SW480 (cell line): ENCODE measurements at places on chromosomes 5 and 9.

DNA sequence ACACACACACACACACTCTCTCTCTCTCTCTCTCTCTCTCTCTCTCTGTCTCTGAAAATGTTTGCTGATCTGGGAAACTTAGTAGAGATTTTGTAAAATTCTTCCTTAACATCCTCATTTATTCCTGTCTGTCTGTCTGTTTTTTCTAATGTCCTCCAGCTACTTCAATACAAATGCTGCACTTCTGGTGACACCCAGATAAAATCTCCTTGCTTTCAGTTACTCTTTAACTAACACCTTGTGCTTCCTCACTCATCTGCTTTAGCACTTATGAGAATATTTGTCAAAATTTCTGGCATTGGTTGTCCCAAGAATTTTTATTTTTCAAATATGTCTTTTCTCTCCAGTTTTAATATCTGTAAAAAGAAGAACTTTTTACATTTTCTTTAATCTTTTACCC, 35.0 kb upstream of the ARRDC3 start:
- DNase-seq, result no peak

DNA sequence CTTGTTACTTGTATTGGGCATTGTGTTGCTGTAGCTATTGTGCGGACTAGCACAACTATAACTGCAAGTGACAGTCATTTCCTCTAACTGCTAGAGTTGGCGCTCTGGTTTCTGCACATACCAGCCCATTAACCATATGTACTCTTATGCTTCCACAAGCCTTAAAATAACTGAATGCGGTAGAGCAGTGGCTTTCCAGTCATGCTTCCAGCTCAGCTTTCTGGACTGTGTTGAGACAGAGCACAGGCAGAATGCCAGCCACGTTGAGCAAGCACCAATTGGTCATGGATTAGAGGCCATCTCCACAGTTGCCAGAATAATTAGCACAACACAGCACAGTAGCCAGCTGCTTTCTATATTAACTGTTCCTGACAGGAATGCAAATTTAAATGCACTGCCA, 12.2 kb downstream of the INVS start:
- no peak for DNase-seq

- peak; percentile 93 for DNase-seq
These were observed 1.2 kb upstream of the BTF3 start for GRCh38 chr5:73496984-73497457.

GRCh38 chr9:30851600-30851999, 1532.8 kb upstream of the ACO1 start:
- no peak for DNase-seq

DNA sequence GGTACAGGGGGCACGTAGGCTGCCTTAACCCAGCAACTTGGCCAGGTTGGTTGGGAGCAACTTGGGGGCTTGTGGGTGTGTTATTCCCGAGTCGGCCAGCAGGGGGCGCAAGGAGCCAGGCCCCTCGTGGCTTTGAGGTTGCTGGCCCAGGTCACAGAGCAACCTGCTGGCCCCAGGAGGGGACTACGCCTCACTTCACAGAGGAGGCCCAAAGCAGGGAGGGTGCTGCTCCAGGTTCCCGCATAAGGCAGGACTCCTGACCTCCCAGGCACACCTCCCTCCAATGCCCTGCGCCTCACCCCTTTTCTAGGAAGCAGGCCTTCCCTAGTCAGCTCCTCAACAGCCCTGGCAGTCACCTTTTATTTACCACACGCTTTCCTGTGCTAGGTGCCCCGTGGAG, 18.1 kb downstream of the KYAT1 start:
- peak; percentile 72 for DNase-seq

- no peak for DNase-seq
These were observed 376.0 kb upstream of the IRX2 start for GRCh38 chr5:3127423-3127911.

DNA sequence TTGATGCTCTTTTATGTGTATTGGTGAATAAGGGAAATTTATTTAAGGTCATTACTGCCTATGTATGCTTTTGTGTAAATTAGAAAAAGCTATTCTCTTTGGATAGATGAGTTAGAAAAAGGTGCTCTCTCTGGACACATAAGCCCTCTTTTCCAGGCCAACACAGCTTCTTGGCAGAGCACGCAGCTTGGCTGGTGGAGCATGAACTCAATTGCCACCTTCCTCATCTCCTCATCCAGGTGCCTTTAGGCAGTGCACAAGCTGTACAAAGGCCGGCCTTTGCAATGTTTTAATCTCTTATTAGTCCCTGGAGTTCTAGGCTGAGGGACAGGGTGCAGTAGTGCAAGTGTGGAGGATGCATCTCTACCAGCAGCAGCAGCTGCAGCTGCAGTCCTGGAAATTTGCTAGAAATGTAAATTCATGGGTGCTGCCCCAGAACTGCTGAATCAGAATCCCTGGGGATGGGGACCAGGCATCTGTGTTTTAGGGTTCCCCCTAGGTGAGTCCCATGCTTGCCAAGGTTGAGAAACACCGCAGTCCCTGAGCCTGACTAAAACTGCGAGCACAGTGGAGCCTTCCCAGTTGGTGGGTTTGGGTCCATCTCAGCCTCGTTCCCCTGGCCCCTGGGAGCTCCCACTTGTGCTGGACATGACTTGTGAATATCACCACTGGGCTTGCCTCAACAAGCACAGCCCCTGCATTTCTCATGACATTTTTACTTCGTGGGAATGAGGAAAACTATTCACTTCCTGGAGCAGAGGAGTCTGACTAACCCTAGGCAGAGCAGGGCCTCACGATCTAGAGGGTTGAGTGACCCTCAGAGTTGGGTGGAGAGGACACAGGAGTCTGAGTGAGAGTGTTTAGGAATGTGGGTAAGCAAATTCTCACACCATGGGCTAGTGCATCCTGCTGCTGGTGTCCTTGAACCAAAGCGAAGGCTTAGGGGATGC, 272.3 kb downstream of the ZSWIM6 start:
- DNase-seq, result no peak

GRCh38 chr9:78848061-78848460, 551.1 kb downstream of the PSAT1 start:
- DNase-seq, result no peak

DNA sequence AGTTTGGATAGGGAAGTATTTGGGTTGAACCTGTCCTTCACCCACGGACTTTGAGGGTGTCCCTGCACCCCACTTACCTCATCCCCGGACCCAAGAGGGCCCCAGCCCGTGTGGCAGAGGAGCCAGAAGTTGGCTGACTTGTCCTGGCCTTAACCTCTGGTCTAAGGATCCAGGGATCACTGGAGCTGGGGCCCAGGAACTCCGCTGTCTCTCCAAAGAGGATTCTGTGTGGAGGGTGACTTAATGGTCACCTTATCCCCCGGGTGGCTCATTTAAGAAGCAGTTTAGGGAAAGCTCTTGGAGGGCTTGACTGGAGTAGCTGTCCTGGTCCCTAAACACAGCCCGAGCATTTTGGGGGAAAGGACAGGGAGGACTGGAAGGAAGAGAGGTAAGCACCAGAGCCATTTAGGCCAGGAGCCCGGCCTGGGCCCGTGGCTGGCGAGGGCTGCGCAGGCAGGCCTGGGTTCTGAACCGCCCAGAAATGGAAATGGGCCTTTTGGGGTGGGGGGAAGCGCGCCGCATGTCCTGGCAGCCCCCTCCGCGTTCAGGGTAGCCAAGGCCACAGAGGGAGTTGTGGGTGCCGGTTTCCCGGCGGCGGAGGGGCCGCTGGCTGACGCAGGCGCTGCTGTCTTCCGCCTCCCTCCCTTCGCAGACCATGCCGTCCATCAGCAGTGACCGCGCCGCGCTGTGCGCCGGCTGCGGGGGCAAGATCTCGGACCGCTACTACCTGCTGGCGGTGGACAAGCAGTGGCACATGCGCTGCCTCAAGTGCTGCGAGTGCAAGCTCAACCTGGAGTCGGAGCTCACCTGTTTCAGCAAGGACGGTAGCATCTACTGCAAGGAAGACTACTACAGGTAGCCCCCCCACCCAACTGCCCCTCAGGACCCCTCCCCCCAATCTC, 2.0 kb downstream of the LHX2 start:
- DNase-seq, result no peak

- no peak for DNase-seq
These were observed 467.3 kb upstream of the PIK3R1 start for GRCh38 chr5:67748165-67748690.

GRCh38 chr9:28439688-28440087, 866.4 kb upstream of the C9orf72 start:
- DNase-seq, result no peak

- no peak for DNase-seq
These were observed 54.6 kb upstream of the CLINT1 start for GRCh38 chr5:157913575-157913974.

- DNase-seq, result no peak
These were observed 353.5 kb downstream of the ENC1 start for GRCh38 chr5:74286734-74287695.

- no peak for DNase-seq
These were observed 112.8 kb downstream of the MVB12B start for GRCh38 chr9:126439402-126439765.

GRCh38 chr9:108973895-108974294, 39.4 kb downstream of the CTNNAL1 start:
- no peak for DNase-seq

DNA sequence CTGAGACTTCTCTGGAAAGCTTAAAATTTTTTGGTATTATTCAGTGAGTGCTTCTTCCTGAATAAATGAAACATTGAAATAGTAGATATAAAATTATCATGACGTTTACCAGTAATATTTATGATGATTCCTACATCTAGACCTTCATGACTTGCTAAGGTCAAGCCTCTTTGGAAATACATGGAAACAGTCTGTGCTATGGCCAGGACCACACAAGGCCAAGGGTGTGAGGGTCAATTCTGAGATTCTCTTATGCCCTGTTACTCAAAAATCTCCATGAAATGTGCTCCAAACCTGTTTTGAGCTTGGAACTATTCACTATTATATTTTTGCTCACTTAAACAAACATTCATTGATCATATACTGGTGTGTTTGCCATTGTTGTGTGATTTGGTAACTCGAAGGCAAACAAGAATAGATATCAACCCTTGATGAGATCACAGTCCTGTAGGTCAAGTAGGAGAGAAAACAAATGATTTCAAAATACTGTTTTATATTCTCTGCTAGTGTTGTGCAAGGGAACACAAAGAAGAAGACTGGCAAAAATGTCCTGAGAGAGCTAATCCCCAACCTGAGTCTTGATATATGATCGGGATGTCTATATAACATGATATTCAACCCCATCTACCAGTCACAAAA, 1254.9 kb upstream of the DMAC1 start:
- DNase-seq, result no peak

DNA sequence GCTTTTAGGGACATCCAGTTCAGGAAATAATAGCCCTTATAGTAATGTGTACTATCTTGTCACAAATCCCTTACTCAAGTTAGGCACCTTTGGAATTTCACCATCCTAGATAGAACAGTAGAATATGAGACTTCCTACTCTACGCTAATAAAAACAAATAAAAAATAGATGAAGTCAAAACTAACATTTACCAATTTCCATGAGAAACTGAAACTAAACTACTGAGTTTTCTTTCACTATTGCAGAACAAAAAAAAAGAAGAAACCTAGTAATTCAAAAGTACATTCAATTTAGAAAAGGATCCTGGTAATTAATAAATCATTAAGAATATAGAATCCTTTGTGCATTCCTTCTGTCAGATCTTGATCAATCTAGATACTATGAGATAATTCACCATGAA, 14.0 kb downstream of the STARD4 start:
- no peak for DNase-seq

DNA sequence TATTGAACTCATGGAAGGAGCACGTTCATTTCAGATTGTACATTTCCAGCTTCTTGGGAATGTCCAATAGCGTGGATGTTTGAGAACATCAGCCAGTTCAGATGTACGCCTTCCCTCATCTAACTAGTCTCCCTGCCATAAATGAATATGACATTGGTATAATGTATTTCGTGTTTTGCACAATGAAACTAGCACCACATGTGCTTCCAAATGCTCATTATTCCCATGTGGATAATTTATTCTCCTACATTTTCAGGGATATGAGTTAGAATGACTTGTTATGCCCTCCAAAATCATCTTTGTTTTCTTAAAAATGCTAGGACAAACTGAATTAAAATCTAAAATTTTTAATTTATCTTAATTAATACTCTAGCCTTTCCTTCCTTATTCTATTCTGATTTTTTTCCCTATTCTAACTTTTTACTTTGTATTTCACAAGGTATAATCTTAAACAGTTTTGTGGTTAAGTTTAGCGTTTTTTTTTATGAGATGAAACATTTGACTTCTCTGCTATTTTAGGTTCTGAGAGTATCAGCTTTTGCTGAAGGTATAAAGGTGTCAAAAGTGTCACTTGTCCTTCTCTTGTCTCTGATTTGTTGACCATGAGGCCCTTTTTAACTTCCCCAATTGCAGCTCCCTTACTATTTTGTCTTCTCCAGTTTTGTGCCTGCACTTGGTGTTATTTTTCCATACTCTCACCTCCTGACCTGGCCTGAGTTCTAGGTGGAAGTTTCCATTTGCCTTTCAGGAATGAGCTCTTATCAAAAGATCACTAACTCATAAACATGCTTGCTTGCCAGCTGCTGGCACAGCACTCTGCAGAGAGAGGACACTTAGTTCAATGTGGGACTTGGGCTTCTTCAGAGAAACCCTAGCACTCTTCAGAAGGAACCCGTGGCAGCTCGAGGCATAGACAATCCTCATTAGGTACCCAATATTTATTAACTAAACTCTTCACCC, 106.8 kb downstream of the FRMD3 start:
- no peak for DNase-seq

- DNase-seq, result no peak
These were observed 148.6 kb downstream of the DOCK8 start for GRCh38 chr9:363274-363612.

DNA sequence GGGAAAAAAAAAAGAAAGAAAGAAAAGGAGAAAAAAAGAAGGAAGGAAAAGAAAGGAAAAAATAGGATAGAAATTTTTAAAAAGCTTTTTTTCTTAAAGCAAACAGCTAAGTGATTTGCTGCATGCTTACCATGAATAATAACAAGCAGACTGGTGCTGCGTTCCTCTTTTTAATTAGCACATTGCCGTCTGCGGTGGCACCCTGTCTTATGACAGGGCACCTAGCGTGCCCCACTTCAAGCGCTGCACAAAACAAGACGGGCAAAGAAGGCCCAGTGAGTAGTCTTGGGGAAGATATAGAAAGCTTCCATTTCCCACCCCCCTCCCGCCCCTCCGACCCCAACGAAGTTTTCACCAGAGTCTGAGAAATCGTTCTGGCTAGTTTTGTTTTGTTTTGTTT, 513.9 kb downstream of the ZNF608 start:
- DNase-seq, result no peak

GRCh38 chr5:137624786-137625349, 111.0 kb downstream of the KLHL3 start:
- no peak for DNase-seq

- no peak for DNase-seq
These were observed 383.4 kb downstream of the ENC1 start for GRCh38 chr5:74257060-74257527.

- DNase-seq, result no peak
These were observed 430.4 kb downstream of the CAAP1 start for GRCh38 chr9:26462213-26462612.

GRCh38 chr5:178630475-178630930, 3.7 kb upstream of the CLK4 start:
- peak; percentile 87 for DNase-seq
